Breast epithelium (tissue), 4 donors: ENCODE measurements at places on chromosomes 1 and 21. TPM values are rescaled to one million over a fixed set of nuclear protein-coding genes. Genes with fewer than 3 reads are reported as not detected.
A peak's percentile ranks its signal among the peaks of the same experiment; 100 is the strongest.

Gene SAMD13
- total RNA-seq: 2.6 TPM

Gene DMRTA2
- not detected for total RNA-seq

Gene NUDT4B
- total RNA-seq: 40.0 TPM

Gene LSS
- total RNA-seq: 41.4 TPM

Gene TEDDM1
- not detected for total RNA-seq

DNA sequence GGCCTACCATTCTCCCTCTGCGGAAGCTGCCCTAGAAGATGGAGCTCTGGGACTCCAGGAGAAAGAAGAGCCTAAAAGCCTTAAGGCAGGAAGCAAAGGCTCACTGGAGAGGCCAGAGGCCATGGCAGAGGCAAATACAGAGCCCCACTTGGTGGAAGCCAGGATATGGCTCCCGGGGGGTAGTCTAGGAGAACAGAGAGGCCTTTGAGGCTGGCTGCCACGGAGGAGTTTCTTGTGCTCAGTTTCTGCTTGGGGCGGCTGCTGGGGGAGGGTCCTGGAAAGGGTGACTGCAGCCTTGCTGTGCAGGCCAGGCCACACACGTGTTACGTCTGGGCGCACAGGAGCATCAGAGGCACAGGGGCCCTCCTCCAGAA is 5.4 kb downstream of the CC2D1B start:
- no peak overlapping the region for H3K27ac ChIP-seq
- DNase-seq: no peak
- peaks cover 7% of the 10 kb centered on the region for H3K4me1 ChIP-seq
- peaks cover 14% of the 10 kb centered on the region for H3K36me3 ChIP-seq
- H3K27me3 ChIP-seq: no peaks in the 10 kb centered on the region

GRCh38 chr1:110003747-110004428 is 19.3 kb downstream of the AHCYL1 start:
- H3K36me3 ChIP-seq: no peaks in the 10 kb centered on the region
- no peaks in the 10 kb centered on the region for H3K27me3 ChIP-seq
- H3K27ac ChIP-seq: peak overlapping the region; percentile 78
- peak overlapping the region; percentile 44 for H3K4me3 ChIP-seq
- peaks cover 15% of the 10 kb centered on the region for H3K4me1 ChIP-seq
- peak; percentile 71 for DNase-seq

GRCh38 chr1:165958306-165958705 is 130.9 kb downstream of the UCK2 start:
- no peaks in the 10 kb centered on the region for H3K4me1 ChIP-seq
- no peaks in the 10 kb centered on the region for H3K36me3 ChIP-seq
- no peak overlapping the region for H3K27ac ChIP-seq
- no peak overlapping the region for H3K4me3 ChIP-seq
- H3K27me3 ChIP-seq: no peaks in the 10 kb centered on the region

- H3K27ac ChIP-seq: peak overlapping the region; percentile 52
- DNase-seq: no peak
- H3K4me3 ChIP-seq: no peak overlapping the region
- no peaks in the 10 kb centered on the region for H3K36me3 ChIP-seq
Measured at GRCh38 chr1:42259739-42260064, 75.3 kb downstream of the FOXJ3 start.

GRCh38 chr1:88691540-88691939 is 7.5 kb downstream of the PKN2 start:
- no peaks in the 10 kb centered on the region for H3K36me3 ChIP-seq
- H3K4me3 ChIP-seq: no peak overlapping the region
- H3K27me3 ChIP-seq: no peaks in the 10 kb centered on the region
- no peaks in the 10 kb centered on the region for H3K4me1 ChIP-seq

DNA sequence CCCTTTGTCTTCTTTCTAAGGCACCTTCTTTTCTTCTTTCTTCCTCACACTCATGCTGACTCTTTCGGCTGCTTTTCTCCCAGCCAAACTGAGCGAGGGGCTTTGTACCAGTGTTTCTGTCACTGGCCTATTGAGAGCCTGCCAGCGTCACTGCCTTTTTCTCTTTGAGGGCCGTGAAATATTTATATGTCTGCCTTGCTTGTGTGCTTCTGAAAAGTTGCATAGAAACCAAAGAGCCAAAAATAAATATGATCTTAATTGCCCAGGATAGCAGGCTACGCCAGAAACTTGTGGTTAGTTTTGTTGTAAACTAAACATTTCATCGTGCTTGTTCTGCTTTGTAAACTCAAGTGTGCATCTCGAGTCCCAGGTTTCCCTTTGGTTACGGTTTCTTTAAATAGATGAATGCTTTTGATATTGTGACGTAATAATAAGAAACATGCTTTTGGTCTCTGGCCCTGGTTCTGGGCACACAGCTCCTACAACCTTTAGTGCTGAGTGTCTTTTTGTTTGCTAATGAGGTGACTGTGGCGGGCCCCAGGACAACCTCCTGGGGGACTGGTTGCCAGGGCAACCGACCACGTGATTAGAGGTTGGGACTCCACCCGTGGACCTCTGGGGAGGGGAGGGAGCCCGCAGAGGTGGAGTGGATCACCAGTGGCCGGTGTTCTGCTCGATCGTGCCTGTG is 10.8 kb downstream of the SLC37A1 start:
- peak overlapping the region; percentile 47 for H3K4me3 ChIP-seq
- H3K4me1 ChIP-seq: no peaks in the 10 kb centered on the region
- peak; percentile 75 for DNase-seq
- no peaks in the 10 kb centered on the region for H3K27me3 ChIP-seq
- H3K27ac ChIP-seq: peak overlapping the region; percentile 76

GRCh38 chr1:225737866-225738265 is 39.8 kb upstream of the SRP9 start:
- H3K36me3 ChIP-seq: no peaks in the 10 kb centered on the region
- no peak for DNase-seq
- no peaks in the 10 kb centered on the region for H3K4me1 ChIP-seq
- H3K4me3 ChIP-seq: no peak overlapping the region

DNA sequence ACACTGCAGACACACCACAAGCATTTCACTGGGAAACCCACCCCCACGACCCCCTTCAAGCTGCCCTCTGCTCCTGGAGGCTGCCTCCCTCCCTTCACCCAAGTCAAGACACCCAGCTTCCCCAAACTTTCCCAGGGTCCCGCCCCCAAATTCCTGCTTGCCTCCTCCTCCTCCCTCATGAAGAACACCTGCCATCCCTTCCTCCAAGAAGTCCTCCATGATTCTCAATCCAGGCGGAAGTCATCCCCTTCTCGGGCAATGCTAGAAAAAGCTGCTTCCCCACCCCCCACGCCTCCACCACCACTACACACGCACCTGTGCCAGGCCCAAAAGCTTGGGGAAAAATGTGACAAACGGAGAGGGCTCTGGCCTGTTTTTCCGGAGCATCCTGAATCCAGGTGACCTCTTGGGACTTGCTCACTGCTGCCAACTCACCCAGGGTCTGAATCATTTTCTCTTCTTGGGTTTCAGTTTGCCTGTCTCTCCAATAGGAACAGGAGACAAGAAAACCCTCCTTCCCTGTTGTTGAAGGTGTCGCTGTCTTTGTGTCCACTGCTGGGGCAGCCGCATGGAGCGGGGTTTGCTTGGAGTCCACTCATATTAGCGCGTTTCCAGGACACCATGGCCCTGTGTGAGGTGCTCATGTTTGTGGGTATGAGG is 101.0 kb upstream of the CASZ1 start:
- DNase-seq: no peak
- no peak overlapping the region for H3K27ac ChIP-seq
- H3K4me3 ChIP-seq: no peak overlapping the region
- H3K27me3 ChIP-seq: peaks cover 5% of the 10 kb centered on the region

DNA sequence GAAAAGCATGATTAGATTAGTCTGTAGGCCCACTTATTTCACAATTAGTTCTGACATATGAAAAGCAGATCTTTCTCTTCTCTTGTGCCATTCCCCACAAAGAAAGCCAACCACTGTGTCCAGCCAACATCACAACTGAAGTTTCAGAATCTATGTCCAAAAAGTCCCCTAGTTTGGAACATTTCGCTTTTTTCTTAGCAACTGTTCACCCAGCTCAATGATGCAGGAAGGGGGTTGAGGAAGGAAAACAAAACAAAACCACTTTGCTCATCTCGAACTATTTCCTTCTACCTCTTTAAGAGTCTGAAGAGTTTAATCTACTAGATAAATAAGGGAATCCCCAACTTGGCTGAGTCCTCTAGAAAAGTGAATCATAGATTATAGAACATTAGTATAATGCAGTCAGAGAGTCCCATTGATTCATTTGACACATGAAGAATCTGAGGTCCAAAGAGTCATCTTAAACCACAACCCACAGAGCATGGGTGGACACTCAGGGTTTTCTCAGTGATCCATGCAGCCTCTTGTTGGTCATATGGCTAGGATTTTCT is 159.3 kb upstream of the SGIP1 start:
- H3K27me3 ChIP-seq: no peaks in the 10 kb centered on the region
- no peaks in the 10 kb centered on the region for H3K4me1 ChIP-seq
- H3K36me3 ChIP-seq: no peaks in the 10 kb centered on the region
- H3K27ac ChIP-seq: peak overlapping the region; percentile 61
- DNase-seq: no peak

GRCh38 chr1:21629971-21630370 is 39.2 kb downstream of the RAP1GAP start:
- no peak overlapping the region for H3K4me3 ChIP-seq
- H3K4me1 ChIP-seq: no peaks in the 10 kb centered on the region
- H3K36me3 ChIP-seq: no peaks in the 10 kb centered on the region
- DNase-seq: no peak
- no peaks in the 10 kb centered on the region for H3K27me3 ChIP-seq
- H3K27ac ChIP-seq: no peak overlapping the region
